Activated CD4-positive, alpha-beta T cell treated with anti-CD3 and anti-CD28 coated beads for 36 hours (primary cell): ENCODE measurements at places on chromosomes 2 and 18. TPM values are rescaled to one million over a fixed set of nuclear protein-coding genes. Genes with fewer than 3 reads are reported as not detected.

USP34 gene
- 63.7 TPM for total RNA-seq

ICA1L gene
- 7.5 TPM for total RNA-seq

MARCO gene
- not detected for total RNA-seq

LYPD6 gene
- total RNA-seq = not detected

STK36 gene
- 13.1 TPM for total RNA-seq

FHOD3 gene
- total RNA-seq = not detected

MEP1B gene
- not detected for total RNA-seq

GRCh38 chr2:226652369-226652768 lies 147.3 kb downstream of the IRS1 start:
- H3K36me3 ChIP-seq = peaks cover 14% of the 10 kb centered on the region
- no peak for DNase-seq
- H3K4me1 ChIP-seq = peaks cover 20% of the 10 kb centered on the region

DNA sequence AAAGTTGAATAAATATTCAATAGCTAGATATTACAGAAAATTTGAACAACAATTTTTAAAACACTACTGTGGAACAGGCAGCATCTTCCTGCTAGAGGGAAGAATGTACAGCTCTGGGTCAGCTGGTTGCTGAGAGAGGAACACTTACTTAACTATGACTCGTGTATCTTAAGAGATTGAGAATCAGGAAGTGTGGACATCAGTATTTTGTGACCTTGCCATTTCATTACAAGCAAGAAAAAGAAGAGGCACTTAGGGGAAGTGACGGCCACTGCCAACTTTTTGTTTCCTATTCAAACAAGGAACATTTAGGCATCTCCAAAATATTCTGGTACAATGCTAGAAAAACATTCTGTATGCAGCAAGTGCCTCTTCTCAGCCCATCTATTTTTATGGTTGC lies 45.9 kb downstream of the ITPRID2 start:
- H3K4me3 ChIP-seq = no peak overlapping the region
- H3K27ac ChIP-seq = no peak overlapping the region
- no peaks in the 10 kb centered on the region for H3K36me3 ChIP-seq
- DNase-seq = no peak
- peaks cover 7% of the 10 kb centered on the region for H3K27me3 ChIP-seq
- no peaks in the 10 kb centered on the region for H3K4me1 ChIP-seq

GRCh38 chr2:26993768-26994167 lies 23.3 kb downstream of the MAPRE3 start:
- H3K4me3 ChIP-seq = no peak overlapping the region
- DNase-seq = no peak
- no peaks in the 10 kb centered on the region for H3K36me3 ChIP-seq
- peaks cover under 1% of the 10 kb centered on the region for H3K27me3 ChIP-seq
- no peak overlapping the region for H3K27ac ChIP-seq
- no peaks in the 10 kb centered on the region for H3K4me1 ChIP-seq

DNA sequence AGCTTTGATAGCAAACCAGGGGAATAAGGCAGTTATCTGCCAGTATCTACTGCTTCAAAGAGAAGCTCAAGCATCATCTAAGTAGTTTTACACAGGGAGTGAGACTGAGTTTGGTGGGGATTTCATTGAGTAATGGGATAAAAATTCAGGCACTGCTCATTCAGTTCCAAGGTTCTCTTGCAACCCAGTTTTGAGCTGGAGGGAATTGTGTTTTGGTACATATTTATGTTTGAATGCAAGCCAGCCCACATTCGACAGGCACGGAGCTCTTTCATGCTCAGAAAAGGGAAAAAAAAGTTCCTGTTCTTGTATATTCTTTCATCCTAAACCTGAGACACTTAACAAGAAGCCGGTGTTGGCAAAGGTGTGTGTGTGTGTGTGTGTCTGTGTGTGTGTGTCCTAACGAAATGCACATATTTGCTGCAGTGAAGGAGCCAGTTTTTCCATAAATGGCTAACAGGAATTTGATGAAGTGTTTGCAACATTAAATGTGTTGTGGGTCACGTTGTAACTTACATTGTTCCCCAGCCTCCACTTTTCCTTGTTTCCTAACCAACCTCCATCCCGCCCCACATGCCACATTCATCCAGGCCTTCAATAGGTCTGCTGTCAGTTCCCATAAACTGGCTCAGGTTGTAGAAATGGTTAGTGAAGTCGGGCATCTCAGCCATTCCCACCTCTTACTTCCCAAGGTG lies 311.1 kb downstream of the TXNL1 start:
- H3K4me1 ChIP-seq = no peaks in the 10 kb centered on the region
- no peak for DNase-seq
- H3K36me3 ChIP-seq = no peaks in the 10 kb centered on the region
- no peak overlapping the region for H3K4me3 ChIP-seq

DNA sequence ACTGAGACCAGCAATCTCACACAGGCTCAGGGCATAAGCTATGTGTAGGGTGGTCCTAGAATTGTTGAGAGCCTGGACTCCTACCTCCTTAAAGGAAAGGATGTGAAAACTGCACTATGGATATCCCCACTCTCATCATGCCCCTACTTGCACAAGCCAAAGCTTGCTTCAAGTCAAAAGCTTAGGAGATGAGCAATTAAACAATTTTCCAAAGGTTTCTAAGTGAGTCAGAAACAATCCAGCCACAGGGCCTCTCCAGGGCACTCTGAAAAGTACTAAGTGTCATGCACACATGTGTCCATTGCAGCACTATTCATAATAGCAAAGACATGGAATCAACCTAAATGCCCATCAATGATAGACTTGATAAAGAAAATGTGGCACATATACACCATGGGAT lies 215.4 kb downstream of the AFF3 start:
- no peaks in the 10 kb centered on the region for H3K36me3 ChIP-seq
- no peak overlapping the region for H3K27ac ChIP-seq
- H3K27me3 ChIP-seq = no peaks in the 10 kb centered on the region
- no peak overlapping the region for H3K4me3 ChIP-seq
- no peak for DNase-seq

DNA sequence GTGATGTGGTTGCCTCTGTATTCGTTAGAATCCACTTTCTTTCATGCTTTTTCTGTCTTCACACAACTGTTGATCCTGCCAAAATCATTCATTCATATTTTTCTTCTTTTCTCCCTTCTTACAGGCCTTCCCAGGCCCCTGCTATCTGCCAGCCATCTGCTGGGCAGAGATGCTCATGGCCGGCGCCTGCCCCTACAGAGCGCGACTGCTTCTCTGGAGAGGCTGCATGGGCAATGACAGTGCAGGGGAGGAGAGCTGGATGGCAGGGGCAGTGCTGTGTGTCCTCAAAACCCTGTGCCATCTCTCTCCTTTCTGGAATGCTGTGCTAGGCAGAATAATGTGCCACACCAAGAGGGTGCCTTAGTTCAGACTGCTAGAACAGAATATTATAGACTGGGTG lies 125.2 kb downstream of the INHBB start:
- no peak for DNase-seq
- no peak overlapping the region for H3K27ac ChIP-seq
- H3K36me3 ChIP-seq = no peaks in the 10 kb centered on the region
- H3K4me1 ChIP-seq = no peaks in the 10 kb centered on the region

GRCh38 chr2:63856303-63856603 lies 14.6 kb downstream of the UGP2 start:
- no peaks in the 10 kb centered on the region for H3K27me3 ChIP-seq
- peak; percentile 63 for DNase-seq
- H3K36me3 ChIP-seq = peaks cover 43% of the 10 kb centered on the region
- peaks cover 51% of the 10 kb centered on the region for H3K4me1 ChIP-seq
- H3K27ac ChIP-seq = peak overlapping the region; percentile 83

GRCh38 chr2:232367591-232368233 lies 10.8 kb upstream of the ALPP start:
- no peak for DNase-seq
- no peaks in the 10 kb centered on the region for H3K36me3 ChIP-seq
- no peak overlapping the region for H3K4me3 ChIP-seq
- H3K27me3 ChIP-seq = no peaks in the 10 kb centered on the region

DNA sequence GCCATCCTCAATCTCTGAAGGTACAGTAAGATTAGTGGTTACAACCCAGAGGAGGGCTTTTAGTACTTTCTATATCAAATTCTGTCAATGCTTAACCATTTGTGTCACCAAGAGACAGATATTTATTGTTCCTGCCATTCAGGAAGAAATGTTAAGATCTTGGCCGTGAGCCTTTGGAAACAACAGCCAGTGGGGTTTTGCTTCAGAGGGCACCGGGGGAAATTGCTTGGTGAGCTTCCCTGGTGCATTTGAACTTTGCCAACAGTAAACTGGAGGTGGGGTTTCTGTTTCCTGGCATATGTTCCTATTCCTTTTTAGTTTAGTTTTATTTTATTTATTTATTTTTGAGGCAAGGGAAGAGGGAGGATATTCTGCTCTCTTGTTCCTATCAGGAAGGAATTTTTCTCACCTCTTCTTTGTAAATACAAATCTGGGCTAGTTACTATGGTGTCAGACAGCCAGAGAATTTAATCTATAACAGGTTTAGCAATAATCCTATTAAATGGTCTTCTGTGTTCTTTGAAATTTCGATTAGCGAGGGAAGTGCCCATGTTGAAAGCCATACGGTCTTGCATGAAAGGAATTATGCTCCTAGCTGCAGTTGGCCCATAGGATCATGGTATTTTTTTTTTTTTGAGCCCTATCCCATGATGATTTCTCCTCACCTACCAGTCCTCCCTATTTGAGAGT lies 95.7 kb downstream of the MAIP1 start:
- H3K27ac ChIP-seq = no peak overlapping the region
- no peaks in the 10 kb centered on the region for H3K36me3 ChIP-seq
- no peak for DNase-seq
- H3K4me3 ChIP-seq = no peak overlapping the region
- H3K4me1 ChIP-seq = no peaks in the 10 kb centered on the region
